ENCODE measurements at places on chromosomes 7 and 10. TPM values are rescaled to one million over a fixed set of nuclear protein-coding genes. Genes with fewer than 3 reads are reported as not detected.

Gene ASB10
- not detected for total RNA-seq

Gene LFNG
- 9.4 TPM for total RNA-seq

Gene KIAA1549
- total RNA-seq, result 21.6 TPM

Gene AKR1C1
- total RNA-seq, result 30.2 TPM

Gene FGFR2
- 34.2 TPM for total RNA-seq

Measured in frontal cortex (tissue), 4 donors.